Stromal cell of bone marrow (primary cell): ENCODE measurements at places on chromosomes 2 and 18.

DNA sequence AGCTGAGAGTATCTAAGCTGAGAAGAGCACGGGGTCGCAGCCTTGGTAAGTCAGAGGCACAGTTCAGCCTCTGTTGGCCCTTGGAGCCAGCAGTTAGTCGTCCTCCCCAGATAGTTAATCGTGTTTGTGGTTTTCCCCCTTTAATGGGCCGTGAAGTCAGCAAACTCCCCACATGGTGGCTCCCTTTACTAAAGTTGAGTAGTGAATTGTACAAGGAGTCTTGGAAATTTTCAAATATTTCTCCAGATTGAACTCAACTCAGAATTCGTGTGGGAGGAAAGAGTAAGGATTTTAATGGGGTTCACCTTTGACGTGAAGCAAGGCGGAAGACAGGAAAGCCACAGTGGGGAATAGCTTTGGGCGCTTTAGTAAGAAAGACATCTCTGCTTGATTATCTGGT lies 2.4 kb upstream of the ADCYAP1 start:
- DNase-seq = no peak

DNA sequence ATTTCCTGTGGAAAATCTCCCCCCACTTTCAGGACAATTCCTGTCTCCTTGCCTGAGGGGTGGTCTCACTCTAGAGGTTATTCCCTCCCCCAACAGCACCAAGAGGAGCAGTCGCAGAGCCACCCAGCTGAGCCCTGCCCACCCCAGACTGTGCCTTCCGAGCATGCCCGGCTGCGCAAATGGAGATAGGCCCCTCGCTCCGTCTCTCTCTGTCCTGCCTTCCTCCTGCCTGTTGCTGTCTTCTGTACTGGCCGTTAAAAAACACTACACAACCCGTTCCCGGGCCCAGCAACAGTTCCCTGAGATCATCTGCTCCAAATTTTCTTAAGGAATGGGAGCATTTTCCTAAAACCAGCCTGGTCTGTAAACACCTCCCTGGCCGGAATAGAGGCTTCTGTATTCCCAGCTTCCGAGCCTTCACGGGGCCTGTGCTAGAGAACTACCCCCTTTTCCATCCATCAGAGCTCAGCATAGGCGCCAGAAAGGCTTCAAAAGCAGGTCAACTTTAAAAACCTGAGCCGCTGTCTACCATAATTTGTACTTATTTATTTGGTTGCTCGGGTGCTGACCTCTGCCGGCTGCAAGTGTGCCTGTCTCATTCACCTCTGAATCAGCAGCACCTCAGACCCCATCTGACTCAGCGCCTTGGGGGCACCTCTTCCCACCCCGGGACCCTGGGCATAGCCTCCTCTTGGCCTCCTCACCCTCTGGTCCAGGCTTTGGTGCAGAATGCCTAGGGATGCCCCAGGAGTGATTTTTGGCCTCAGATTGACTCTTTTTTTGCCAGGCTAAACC lies 159.4 kb downstream of the PXDN start:
- no peak for DNase-seq

- no peak for DNase-seq
Observed at GRCh38 chr2:127047716-127048617, 59.0 kb downstream of the BIN1 start.

GRCh38 chr2:167196461-167197252 lies 308.4 kb downstream of the XIRP2 start:
- DNase-seq = peak; percentile 26

GRCh38 chr2:115609978-115610377 lies 1167.5 kb downstream of the DPP10 start:
- DNase-seq = no peak

DNA sequence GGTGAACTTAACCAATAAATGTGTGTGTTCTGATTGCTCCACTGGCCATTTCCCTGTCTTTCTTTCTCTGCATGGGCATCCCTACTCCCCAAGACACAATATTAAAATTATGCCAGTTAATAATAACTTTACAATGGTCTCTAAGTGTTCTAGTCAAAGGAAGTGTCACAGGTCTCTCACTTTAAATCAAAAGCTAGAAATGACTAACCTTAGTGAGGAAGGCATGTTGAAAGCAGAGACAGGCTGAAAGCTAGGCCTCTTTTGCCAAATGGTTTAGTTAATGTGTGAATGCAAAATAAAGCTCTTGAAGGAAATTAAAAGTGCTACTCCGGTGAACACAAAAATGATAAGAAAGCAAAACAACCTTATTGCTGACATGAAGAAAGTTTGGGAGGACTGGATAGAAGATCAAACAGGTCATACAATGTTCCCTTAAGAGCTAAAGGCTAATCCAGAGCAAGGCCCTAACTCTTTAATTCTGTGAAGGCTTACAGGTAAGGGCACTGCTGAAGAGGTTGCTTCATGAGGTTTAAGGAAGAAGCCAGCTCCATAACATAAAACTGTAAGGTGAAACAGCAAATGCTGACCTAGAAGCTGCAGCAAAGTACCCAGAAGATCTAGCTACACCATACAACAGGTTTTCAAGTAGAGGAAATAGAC lies 44.0 kb upstream of the ARHGAP15 start:
- no peak for DNase-seq

DNA sequence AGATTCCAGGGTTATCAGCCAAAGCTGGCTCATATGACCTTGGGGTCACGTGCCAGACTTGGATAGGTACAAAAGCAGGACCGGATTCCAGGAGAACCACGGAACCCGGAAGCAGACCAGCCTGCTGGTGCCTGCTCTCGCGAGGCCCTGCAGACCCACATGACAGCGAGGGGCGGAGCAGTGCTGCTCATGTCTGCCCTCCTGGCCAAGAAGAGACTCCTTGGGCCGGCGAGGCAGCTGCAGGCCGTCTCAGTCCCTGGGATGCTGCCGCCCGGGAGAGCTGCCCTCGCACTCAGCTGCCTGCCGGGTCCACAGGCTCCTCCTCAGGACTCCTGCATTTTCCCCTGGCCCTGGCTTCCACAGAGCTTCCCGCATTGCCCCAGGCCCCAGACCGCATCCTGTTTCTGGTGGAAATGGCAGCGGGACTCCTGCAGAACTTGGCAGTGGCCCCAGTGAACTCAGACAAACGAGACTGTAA lies 739.5 kb downstream of the SOCS6 start:
- DNase-seq = no peak

GRCh38 chr18:22348521-22349316 lies 69.0 kb downstream of the CTAGE1 start:
- DNase-seq = no peak

DNA sequence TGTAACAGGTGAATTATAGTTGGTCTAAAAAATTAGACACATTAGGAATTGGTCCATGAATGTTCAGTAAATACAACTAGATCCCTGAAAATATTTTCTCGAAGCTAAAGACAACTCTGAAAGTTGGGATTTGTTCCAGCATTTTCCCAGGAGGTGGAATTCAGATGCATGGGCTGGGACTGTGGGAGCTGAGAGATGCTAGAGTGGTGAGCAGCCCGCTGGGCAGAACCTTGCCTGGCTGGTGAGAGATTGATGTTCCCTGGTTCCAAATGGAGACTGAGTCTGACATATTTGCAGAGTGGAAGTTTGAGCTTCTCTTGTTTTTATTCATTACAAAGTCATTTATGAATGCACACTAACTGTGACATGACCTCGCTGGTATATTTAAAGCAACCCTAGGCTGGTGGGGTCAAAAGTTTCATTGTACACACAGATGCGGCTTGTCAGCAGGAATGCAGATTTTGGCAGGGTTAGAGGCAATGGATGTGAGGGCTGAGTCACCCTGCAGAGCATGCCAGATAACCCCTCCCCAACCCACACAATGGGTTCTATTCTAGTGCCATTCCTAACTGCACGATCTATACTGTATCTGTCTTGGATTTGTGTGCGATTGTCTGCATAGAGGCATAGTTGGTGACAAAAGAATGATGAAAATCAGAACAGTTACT lies 23.5 kb upstream of the TMEM178A start:
- DNase-seq = peak; percentile 53

GRCh38 chr2:79862756-79863155 lies 349.9 kb downstream of the CTNNA2 start:
- no peak for DNase-seq

DNA sequence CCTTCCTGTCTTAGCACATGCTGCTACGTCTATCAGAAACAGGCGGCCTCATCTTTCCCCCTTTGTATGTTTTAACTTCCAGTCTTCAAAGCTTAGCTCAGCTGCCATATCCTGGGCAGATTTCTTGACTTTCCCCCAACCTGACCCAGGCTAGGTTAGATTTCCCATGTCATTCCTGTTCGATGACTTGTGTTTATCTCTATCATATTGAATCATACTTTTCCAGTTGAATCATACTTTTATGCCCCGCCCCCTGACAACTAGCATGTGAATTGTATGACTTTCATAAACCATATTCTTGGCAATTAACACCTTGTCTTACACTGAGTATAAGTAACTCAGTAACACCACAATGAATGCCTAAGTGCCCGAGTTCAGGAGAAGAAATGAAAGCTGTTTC lies 128.3 kb downstream of the CYRIA start:
- DNase-seq = no peak

- peak; percentile 13 for DNase-seq
Observed at GRCh38 chr2:62641410-62641843, 64.1 kb upstream of the EHBP1 start.
